ENCODE measurements at places on chromosomes 1 and 21.

DNA sequence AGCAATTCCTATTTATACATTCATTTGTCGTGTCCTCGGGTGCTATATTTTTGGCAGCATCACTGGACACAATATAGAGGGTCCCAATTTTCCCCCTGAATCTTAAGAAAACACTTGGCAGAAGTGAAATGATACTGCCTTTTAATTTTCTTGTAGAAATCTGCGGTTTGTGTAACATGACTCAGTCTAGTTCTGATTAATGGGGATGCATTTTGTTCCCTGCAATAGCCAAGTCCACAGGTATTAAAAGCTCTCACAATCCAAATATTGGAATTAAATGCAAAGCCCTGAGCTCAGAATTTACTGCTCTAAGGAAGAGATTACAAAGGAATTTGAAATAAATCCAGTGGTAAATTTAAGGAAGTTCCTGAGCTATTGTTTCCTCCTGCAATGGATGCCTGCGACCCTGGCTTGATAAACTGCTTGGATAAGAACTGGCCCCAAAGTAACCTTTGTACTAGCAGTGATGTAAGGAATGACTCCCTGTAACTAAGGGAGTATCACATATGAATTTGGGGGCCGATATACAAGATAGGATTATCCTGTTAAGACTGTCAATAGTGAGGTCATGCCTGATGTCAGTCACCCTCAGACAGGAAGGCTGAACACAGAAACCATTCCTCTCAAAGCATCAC lies 349.7 kb upstream of the C1orf87 start:
- no peak for DNase-seq

DNA sequence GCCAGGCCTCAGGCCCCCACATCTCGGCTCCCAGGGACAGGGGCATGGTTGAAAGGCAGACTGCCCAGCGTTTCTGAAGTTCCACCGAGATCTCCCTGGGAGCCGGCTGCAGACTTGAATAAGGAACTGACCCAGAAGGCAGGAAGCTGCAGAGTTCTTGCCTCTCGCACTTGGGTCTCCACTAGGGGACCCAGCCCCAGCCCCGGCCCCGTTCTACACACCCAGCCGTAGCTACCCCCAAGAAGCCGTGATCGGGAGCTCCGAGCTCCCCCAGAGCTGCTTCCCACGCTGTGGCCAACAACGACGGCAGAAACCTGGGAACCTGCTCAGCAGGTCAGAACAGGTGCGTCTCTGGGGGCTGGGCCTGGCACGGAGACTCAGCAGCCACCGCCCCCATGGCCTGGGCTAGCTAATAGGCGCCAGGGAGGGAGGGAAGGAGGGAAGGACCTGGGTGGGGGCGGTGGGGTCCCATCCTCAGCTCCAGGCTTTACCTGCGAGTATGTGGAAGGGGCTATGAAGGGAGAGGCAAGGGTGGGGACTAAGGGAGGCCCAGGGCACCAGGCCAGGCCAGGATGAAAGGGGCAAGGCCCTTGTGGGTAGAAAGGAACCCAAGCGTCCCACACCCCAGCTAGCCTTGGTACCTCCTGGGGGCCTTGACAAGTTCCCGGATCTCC lies at the start of gene NECTIN4:
Gene NECTIN4 (minus strand): TSS at position 308 of the 674 bp plus-strand sequence. CDS start 262 bp downstream, at position 46.
- no peak for DNase-seq

GRCh38 chr1:31814631-31815306 lies 1.1 kb downstream of the SPOCD1 start:
- no peak for DNase-seq

- peak; percentile 93 for DNase-seq
These were observed 142.8 kb downstream of the ZZZ3 start for GRCh38 chr1:77539519-77540142.

- no peak for DNase-seq
These were observed 29.7 kb upstream of the KDM4A start for GRCh38 chr1:43619996-43620920.

- no peak for DNase-seq
These were observed 2.7 kb upstream of the ADAMTS1 start for GRCh38 chr21:26847921-26848320.

GRCh38 chr1:32393832-32394140 lies 455 bp downstream of the BSDC1 start:
- DNase-seq = no peak

- peak; percentile 82 for DNase-seq
These were observed 48.4 kb downstream of the CCN1 start for GRCh38 chr1:85628791-85629531.

GRCh38 chr1:27628712-27629111 lies 6.3 kb downstream of the FGR start:
- no peak for DNase-seq

DNA sequence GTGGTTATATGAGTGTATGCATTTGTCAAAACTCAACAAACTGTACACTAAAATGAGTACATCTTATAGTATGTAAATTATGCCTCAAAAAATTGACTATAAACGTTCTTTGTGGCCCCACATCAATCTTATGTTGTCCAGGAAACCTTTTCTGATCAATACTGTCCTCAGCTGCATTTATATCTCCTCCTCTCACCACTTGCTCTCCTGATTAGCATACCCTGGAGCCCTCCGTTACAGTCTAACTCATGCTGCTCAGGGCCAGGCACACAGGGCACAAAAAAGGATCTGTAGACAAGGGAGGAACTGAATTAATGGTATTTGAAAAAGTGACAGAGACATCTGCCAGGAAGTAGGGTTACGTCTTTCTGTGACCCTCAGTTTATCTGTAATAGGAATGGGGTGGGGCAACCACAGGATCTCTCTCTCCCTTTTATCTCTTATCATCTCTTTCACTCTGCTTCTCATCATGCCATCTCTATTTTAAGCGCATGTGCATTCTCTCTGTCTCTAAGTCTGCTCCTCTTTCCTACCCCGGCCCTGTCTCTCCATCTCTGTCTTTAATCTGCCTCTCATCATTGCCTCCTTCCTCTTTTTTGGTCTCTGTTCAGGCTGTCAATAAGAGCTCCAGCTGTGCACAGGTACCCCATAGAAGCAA lies 7.0 kb upstream of the TAL1 start:
- no peak for DNase-seq

DNA sequence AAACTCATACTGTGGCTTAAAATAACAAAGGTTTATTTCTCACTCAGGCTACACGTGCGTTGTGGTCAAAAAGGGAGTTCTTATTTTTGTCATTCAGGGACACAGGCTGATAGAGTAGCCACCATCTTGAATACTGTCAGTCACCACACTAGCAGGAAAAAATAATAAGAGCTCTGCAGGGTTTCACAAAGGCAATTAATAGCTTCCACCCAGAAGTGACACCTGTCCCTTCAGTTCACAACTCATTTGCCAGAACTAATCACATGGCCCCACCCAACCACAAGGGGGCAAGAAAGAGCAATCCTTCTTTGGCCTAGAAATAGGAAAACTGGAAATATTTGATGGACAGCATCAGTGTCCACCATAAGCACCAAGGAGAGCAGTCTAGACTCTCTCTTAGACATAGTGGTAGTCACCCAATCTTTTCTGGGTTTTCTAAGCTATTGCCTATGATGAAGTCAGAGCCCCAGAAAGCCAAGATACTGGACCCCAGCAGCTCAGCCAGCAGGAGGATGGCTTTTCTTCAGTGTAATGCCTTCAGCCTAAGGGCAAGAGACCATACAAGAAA lies 8.2 kb downstream of the HAPLN2 start:
- DNase-seq = no peak

Measured in AG09309 (cell line).